RPMI7951 (cell line): ENCODE measurements at places on chromosomes 1 and 21. TPM values are rescaled to one million over a fixed set of nuclear protein-coding genes. Genes with fewer than 3 reads are reported as not detected.

PM20D1 gene
- not detected in 2 replicates for total RNA-seq

PGLYRP4 gene
- not detected in 2 replicates for total RNA-seq

NBPF20 gene
- 0.78 and 1.3 TPM in 2 replicates for total RNA-seq

BTBD8 gene
- 0.49 and 0.72 TPM in 2 replicates for total RNA-seq

ATP1A2 gene
- total RNA-seq, result not detected in 2 replicates

NGF gene
- total RNA-seq, result 4.0 and 4.3 TPM in 2 replicates

AKNAD1 gene
- 4.0 and 4.7 TPM in 2 replicates for total RNA-seq

OR14K1 gene
- total RNA-seq, result not detected in 2 replicates

DNA sequence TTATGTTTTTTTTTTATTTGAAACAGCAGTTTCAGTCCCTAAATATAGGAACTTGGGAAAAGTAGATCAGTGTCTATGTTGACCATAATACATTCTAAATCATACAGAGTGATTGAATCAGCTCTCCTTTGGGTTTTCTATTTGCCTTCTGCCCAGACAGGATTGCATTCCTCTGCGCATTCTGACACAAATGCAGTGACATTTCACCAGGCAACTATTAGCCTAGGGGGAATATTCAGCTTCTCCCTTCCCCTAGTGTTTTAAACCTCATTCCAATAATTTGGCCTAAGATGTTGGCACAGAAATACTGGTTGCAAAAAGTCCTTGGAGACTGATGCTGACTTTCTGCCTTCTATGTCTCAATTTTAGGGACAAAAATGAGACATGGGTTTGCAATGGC is 172.8 kb downstream of the PTGER3 start:
- DNase-seq, result no peak

DNA sequence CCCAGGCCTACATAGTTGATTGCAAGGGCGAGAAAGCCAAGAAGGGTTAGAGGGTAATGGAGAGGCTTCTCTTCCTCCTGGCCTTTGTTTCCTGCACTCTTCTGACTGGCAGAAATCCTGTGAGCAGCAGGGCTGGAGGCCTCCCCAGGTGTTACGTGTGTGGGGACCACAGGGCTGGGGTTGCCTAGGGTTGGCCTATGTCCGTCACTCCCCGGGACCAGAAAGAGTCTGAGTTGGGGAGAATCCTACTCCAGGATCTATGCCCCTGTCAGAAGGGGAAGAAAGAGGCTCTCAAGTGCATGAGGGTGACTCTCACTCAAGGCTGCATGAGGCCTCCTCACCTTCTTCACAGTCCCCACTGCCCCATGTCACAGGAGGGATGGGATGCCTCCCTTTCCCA is 38.5 kb downstream of the IGFN1 start:
- DNase-seq, result no peak

DNA sequence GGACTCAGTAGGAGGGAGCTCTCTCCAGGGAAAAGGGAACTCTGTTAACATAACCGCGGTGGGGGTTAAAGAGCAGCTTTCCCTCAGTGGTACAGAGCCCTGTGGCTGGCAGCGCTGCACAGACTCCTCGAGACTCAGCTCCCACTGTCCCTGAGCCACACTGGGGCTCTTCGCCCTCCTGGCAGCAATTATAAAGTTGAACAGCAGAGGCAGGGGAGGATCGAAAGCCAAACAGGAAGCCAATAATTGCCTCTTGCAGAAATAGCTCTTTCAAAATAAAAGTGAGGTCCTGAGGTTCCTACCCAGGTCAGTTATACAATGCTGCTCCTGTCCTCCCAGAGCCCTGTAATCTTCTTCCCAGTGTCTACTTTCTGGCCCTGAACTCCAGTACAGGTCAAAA is 77.0 kb downstream of the FAM78B start:
- DNase-seq, result no peak

DNA sequence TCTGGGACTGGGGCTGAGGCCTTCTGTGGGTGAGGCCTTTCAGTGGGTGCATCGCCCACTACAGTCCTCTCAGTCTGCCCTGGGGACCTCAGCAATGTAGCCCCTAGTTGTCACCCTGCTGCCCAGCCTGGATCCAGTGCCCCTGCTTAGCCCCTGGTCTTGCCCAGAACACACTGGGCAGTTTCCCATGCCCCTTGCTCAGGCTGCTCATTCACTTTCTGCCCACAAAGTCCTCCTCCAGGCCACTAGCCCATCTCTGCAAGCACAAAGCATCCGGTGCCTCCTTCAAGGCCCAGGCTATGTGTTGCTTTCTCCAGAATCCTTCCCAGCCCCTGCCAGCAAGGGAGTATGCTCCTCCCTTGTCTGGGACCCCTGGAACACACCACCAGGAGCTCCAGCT is 5.4 kb upstream of the ADORA1 start:
- no peak for DNase-seq

- DNase-seq, result no peak
These were observed 59.3 kb downstream of the ACP6 start for GRCh38 chr1:147611021-147611426.

GRCh38 chr1:39757501-39757900 is 13.6 kb downstream of the OXCT2 start:
- DNase-seq, result no peak

GRCh38 chr1:62613325-62613727 is 16.0 kb downstream of the ANGPTL3 start:
- DNase-seq, result no peak

- no peak for DNase-seq
These were observed 419 bp upstream of the TSEN15 start for GRCh38 chr1:184051138-184051484.

- peak; percentile 20 for DNase-seq
These were observed 16.4 kb downstream of the ALDH4A1 start for GRCh38 chr1:18886003-18886335.

DNA sequence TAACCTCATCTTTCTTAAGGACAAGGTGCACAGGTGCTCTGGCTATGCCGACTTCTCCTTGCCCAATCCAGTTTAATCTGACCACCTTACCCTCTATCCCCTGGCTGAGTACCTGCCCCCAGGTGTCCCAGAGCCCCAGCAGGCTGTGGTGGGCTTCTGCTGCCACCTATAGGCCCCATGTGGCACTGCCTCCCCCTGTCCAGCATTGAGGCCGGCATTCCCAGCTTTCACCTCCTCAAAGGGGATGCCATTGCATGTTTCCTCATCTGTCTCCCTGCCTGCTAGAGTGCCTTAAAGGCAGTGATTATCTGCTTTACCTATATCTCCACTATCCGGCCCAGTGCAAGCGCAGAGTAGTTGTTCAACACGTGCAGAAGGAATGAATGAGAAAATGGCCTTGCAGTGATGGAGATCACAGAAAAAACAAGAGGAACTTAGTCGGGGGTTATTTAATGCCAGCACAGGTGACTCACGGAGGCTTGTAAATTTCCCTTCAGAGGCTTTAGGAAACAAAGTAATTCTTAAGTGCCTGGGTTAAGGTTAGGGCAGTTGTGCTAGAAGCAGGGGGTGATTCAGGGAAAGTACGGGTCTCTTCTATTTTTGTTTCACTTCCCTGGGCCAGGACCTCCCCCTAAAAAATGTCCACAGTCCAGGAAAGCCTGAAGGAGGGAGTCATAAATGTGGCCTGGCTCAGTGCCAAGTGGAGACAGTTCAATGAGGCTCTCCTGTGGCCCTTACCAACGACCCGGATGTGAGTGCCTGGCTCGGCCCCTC is 131.8 kb upstream of the NGF start:
- DNase-seq, result peak; percentile 83

- DNase-seq, result no peak
These were observed 20.8 kb downstream of the DISP3 start for GRCh38 chr1:11499601-11500331.

GRCh38 chr1:181169281-181169865 is 80.9 kb downstream of the IER5 start:
- no peak for DNase-seq

DNA sequence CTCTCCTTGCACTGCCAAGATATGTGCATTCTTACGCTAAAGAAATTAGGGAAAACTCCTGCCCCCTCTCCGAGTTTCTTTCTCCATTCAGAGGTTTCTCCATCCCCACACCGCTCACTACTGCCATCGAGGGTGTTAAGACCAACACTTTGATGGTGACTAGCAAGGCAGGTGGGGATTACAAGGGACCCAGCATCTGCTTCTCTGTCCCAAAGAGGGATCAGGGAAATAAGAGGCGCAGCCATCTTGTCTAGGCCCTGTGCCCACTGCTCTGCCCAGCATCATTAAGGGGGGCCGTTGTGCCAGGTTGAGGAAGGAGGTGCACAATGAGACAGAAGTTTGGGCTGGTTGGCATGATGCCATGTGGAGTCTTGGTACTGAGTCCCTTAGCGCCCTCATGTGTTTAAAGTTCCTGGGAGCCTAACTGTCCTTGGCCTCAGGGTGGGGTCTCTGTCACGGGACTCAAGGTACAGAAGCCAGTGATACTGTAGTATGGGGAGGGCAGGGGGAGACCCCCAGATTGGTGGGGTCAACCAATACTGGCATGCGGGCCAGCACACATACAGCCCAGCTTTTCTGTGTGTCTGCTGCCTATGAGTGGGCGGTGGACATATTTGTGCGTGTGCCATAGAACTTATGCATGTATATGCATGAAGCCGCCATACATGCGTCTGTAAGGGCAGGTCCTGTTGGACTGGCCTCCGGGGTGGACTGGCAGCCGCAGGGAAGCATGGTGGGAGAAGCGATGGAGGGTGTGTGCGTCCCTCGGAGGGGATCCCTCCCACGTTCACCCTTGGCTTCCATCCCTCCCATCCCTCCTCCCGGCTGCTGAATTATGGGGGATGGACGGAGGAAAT is 5.5 kb downstream of the EFNA3 start:
- DNase-seq, result peak; percentile 24

DNA sequence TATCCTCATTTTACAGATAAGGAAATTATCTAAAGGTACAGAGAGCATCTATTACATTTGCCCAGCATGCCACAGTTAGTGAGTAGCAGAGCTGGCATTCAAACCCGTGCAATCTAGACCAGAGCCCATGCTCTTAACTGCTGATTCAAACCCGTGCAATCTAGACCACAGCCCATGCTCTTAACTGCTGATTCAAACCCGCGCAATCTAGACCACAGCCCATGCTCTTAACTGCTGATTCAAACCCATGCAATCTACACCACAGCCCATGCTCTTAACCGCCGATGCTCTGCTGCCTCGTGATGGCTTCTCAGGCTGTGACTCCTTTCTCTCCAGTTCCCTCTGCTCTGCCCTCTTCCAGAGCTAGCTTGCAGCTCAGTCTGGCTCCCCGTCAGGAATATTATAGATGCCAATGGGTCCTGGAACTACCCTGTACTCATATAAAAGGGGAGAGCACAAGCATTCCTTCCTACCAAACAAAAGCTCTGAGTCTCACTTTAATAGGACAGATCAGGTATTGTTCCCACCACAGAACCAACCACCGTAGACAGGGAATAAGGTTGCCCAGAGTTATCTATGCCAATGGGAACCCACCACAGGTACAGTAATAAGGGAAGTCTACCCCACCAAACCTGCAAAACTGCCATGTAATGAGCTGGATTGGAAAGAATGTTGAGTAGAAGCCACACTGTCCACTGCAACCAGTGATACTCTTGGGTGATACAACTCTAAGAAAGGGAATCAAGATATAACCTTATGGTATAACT is 78.4 kb downstream of the SMYD3 start:
- DNase-seq, result peak; percentile 89

DNA sequence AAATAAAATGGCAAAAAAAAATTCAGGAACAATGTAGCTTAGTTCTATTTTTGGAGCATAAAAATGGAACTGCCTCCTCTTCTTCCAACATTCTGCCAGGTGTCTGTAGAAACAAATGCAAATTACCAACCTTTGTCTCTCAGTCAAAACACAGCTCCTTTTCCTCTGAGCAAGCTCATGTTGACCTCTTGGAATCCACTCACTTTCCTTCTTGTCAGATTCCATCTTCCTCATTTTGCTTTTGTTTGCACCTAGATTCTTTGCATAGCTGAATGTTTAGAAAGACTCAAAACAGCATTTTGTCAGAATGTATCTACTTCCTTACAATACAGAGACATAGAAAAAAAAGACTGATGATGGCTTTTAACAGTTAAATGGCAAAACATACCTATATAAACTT is 178.2 kb downstream of the ADGRL2 start:
- no peak for DNase-seq
